Nucleus accumbens (tissue), 56 donors: ENCODE measurements at places on chromosomes 3 and 15.

DNA sequence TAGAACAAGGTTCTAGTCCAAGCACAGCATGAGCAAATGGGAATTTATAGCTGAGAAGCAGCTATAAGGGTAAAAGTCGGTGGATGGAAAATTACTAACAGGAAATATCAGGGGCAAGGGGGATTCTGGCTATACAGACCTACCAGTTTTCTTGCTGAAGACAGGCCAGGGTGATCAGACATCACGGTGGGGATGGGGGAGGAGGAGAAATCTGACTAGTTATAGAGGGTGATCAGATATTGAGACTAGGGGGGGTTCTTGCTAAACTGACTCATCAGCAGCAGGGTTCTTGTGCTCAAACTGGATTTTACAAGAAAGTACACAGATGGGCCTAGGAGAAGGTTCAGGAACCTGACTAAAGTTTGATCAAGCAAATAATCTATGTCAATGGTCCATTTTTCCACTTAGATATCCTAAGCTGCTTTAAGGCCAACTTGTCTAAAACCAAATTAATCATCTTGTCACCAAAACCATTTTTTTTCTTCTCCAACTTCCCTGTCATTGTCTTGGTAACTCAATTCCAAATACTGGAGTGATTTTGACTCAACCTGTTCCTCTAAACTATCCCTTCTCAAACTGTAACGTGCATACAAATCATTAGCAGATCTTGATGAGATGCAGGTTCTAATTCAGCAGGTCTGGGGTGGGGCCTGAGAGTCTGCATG, 4.6 kb downstream of the TMEM212 start:
- DNase-seq = no peak

DNA sequence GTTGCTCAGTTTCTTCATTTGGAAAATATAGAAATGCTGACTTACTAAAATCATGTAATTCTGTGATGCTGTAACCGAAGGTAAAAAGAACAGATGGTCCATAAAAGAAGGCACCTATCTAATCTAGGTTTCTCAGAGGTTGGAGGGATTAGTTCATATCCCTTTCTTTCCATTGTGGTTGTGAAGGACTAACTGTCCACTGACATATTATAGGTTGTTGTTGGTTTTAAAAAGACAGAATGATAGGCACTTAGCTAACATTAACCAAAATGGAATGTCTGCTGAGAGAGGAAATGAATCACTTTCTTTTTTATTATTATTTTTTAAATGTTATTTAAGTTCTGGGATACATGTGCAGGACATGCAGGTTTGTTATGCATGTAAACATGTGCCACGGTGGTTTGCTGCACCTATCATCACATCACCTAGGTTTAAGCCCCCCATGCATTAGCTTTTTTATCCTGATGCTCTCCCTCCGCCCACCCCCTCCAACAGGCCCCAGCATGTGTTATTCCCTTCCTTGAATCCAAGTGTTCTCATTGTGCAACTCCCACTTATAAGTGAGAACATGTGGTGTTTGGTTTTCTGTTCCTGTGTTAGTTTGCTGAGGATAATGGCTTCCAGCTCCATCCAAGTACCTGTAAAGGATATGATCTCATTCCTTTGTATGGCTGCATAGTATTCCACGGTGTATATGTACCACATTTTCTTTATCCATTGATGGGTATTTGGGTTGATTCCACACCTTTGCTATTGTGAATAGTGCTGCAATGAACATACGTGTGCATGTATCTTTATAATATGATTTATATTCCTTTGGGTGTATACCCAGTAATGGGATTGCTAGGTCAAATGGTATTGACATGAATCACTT, 45.8 kb downstream of the ALDH1A2 start:
- no peak for DNase-seq

- DNase-seq = no peak
Observed at GRCh38 chr3:56783644-56784447, 17.9 kb downstream of the ARHGEF3 start.

DNA sequence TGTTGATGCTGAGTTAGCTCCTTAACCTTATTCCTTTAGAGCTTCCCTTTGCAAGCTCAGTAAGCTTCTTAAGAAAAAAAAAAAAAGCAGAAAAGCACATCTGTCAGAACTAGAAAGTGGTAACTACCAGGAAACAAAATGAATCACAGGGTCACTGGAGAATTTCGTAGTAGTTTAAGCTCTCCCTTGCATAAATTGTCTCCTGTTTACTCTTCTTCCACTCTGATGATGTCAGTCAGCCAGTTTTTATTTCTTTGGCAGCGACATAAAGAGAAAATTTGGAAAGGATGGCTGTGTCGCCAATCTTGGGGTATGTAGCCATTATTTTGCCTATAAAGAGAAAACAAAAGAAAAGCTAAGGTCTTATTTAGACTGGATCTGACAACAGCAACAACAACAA, 3.2 kb upstream of the GABRR3 start:
- no peak for DNase-seq

DNA sequence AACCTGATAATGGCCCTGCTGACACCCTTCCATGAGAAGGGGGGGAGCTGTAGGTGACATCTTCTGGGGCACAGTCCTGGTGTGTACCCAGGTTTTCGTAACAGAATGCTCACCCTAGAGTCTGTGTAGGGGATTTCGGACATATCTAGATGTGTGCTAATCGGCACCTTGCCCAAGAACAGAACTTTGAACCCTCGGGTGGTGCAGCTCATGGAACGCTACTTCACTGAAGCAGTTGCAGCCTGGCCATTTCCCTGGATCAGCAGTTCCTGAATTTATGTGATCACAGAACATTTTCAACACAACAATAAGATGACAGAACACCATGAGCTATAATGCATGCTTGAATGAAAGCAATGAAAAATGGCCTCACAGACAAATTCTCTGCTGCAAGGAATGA, 57.5 kb upstream of the MUC13 start:
- DNase-seq = no peak

- no peak for DNase-seq
Observed at GRCh38 chr15:70433586-70434324, 329.6 kb downstream of the UACA start.

GRCh38 chr3:82004266-82004665, 242.8 kb upstream of the GBE1 start:
- no peak for DNase-seq

GRCh38 chr3:63995086-63995485, 28.2 kb downstream of the PSMD6 start:
- DNase-seq = no peak

DNA sequence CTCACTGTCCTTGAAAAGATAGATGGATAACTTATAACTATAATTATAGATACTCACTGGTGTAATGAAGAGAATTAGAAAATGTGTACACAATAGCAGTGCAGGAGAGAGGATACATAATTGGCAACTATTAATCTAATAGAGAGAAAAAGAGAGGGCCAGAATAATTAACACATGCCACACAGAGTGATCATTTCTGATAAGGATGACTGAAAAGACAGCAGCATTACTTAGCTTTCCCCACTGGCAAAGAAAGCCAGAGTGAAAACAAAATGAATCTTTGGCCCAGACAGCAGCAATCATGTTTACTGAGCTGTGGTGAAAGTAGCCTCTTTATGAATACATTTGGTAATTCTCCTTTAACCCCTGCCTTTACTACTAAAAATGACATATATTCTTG, 493.3 kb upstream of the ROBO1 start:
- DNase-seq = no peak

DNA sequence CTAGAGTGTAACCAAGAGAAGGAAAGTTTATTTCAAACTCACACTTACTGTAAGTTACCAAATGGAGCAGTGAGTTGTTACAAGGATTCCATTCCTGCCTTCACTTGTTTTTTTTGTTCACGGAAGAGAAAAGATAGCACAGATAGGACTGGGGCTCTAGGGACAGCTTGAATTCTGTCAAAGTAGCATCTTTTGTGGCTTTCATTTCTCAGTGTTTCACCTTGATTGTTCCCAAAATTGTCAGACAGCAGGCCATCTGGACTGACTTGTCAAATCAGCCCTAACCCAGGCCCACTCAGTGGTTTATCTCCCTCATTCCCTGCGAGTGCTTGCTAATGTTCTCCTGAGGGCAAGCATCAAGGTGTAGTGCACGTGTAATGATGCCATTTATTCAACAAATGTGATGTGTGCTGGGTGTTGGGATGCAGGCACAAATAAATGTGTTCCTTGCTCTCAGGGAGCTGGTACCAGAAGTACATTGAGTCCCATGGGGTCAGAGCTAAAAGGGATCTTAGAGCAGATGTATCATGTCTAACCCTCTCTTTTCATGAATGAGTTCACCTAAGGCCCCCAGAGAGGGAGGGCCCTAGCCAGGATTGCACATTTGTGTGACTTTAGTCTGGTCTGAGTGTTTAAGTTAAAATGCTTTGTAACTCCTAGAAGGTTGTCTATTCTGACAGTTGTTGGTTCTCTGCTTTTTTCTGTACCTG, 49.1 kb downstream of the PDHB start:
- DNase-seq = no peak

DNA sequence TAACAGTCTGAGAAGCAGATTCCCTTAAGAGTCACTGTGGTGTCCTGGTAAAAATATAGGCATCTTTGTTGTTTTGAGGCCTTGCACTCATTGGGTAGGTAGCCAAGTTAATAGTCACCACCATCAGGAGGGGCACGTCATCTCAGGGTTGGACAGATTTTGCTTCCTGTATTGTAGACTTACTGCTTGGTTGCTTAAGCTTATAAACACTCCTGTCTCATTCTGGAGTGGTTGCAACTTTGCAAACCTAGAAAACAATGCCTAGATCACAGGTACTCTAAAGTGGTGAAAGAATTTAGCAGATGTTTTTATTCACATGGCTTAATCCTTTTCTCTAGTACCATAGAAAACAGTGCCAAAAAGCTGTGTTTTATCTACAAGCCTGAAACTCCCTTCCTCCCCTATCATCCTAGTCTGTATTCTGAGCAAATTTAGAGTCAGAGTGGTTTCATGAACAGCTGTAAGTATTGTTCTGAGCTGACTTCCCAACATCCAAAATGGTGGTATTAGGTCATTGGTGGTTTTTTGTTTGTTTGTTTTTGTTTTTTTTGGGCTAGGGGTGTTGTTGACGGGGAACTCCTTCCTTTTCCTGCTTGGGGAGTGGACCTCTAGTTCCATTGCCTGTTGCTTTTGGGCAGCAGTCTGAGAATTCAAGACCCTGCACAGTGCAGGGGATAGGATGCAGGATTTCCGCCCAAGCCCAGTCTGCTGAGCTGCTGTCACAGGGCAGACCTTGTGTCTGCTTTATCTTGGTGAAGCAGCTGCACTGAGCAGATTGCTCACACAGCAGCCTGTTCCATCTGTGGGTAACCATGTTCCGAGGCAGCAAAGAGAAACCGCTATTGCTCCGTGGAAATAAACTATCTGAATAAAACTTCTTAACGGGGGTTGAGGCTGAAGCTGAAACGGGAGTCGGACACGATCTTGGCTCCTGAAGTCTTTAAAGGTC, 202.0 kb downstream of the AKAP13 start:
- no peak for DNase-seq

GRCh38 chr15:59537403-59537802, 74.2 kb upstream of the GCNT3 start:
- DNase-seq = no peak

DNA sequence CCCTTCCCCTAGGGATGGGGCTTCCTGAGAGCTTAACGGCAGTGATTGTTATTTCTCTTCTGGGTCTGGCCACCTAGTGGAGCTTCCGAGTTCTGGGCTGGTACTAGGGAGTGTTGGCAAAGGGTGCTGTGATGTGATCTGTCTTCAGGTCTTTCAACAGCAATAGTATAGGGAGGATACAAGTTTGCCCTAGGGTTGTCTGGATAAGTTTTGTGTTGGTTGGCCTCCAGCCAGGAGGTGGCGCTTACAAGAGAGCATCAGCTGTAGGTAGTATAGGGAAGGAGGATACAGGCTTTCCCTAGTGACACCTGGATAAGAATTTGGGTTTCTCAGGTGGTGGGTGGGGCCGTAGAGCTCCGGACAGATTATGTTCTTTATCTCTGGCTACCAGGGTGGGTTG, 19.2 kb upstream of the CPOX start:
- DNase-seq = no peak

DNA sequence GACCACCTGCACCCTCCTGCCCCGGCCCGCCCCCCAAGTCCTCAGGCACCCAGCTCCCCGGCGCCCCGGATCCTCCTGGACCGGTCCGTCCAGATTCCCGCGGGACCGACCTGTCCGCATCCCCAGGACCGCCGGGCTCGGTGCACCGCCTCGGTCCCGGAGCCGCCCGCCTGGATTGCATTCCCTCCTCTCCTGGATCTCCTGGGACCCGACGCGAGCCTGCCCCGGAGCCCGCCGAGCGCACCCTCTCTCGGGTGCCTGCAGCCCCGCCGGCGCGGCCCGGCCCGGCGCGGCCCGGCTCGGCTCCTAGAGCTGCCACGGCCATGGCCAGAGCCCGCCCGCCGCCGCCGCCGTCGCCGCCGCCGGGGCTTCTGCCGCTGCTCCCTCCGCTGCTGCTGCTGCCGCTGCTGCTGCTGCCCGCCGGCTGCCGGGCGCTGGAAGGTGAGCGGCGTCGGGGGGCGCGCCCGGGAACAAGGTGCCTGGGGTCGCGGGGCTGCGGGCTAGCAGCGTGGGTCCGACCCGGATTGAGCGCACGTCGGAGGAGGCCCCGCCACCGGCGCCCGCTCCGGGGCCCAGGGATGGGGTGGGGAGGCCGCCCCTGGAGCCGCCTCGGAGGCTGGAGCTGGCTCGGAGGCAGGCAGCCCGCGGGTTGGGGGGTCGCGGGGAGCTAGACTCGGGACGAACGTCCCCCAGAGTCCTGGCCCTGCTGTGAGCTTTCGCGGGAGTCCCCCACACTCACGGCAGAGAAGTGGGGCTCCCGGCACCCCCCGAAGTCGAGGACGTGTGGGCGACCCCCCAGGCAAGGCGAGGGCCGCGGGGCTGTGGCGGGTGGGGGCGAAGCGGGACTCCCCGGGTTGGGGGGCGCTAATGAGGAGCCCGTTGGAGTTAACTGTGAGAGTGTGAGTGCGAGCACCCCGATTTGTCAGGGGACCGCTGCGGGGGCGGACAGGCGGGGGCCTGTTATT, 610 bp downstream of the EPHB3 start:
- DNase-seq = no peak

- DNase-seq = no peak
Observed at GRCh38 chr3:46092702-46093080, 65.4 kb upstream of the XCR1 start.

DNA sequence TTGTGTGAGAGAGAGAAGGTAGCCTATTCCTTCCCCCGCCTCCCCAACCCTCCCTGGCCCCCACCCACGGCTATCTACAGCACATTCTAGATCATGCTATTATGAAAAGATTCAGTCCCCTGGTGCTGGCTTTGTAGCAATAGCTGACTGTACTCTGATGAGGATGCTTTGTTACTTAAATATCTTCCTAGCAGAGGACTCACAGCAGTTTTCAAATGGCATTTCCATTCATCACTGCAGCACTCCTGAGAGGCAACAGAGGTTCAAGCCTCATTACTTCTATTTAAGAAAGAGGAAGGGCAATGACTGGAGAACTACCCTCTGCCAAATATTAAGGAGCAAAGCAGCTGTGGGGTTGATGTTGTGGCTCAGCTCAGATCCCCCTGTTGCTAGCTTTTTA, 61.0 kb downstream of the LRRN1 start:
- DNase-seq = no peak

DNA sequence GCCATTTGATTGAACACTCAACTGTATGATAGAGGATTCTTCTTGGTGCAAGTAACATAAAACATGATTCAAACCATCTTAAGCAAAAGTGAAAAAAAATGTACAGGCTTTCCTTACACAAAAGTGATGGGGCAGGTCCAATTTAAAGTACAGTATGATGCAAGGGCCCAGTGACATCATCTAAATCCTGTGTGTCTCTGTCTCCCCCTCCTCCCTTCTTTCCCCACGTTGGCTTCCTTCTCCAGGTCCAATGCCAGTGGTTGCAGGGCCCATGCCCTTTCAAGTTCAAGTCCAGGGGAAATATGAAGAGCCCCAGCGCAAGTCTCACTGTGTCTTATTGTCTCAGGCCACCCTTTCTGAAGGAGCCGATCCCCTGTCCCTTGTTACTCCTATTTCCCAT, 332.3 kb downstream of the SHQ1 start:
- no peak for DNase-seq

- DNase-seq = no peak
Observed at GRCh38 chr3:179373938-179374337, 26.4 kb downstream of the MFN1 start.
